T-helper 17 cell (primary cell): ENCODE measurements at places on chromosomes 4 and X. TPM values are rescaled to one million over a fixed set of nuclear protein-coding genes. Genes with fewer than 3 reads are reported as not detected.

NEIL3 gene
- total RNA-seq: 0.45 TPM

TECRL gene
- total RNA-seq: not detected

FATE1 gene
- total RNA-seq: not detected

CFAP299 gene
- total RNA-seq: not detected

DAPP1 gene
- 24.5 TPM for total RNA-seq

BDH2 gene
- total RNA-seq: 11.2 TPM

MAGEE1 gene
- total RNA-seq: 9.1 TPM

MGAT4D gene
- total RNA-seq: not detected

SPIN2B gene
- total RNA-seq: 9.9 TPM

STPG2 gene
- total RNA-seq: 0.21 TPM

CASP3 gene
- total RNA-seq: 18.5 TPM

SLC10A6 gene
- not detected for total RNA-seq

SPANXN3 gene
- not detected for total RNA-seq

NAA15 gene
- 55.2 TPM for total RNA-seq

AREG gene
- 15.0 TPM for total RNA-seq

ANXA5 gene
- 103 TPM for total RNA-seq

PARM1 gene
- 0.13 TPM for total RNA-seq

RAB41 gene
- total RNA-seq: not detected

NLGN3 gene
- 2.9 TPM for total RNA-seq

PRR32 gene
- total RNA-seq: not detected

HSFX3 gene
- not detected for total RNA-seq

NLGN4X gene
- not detected for total RNA-seq

ANK2 gene
- total RNA-seq: 0.25 TPM

TEX11 gene
- total RNA-seq: not detected

FOXR2 gene
- total RNA-seq: not detected

MAGED4B gene
- total RNA-seq: 5.4 TPM

RIBC1 gene
- 1.5 TPM for total RNA-seq

FAM133A gene
- total RNA-seq: not detected

CDKL5 gene
- total RNA-seq: 2.9 TPM

NEK1 gene
- 13.5 TPM for total RNA-seq

FAM47E gene
- not detected for total RNA-seq

CCSER1 gene
- total RNA-seq: 3.0 TPM

RHOH gene
- total RNA-seq: 459 TPM

PRRG3 gene
- not detected for total RNA-seq

SSX4B gene
- not detected for total RNA-seq

ASB12 gene
- 0.22 TPM for total RNA-seq

DCLK2 gene
- not detected for total RNA-seq

MID1 gene
- total RNA-seq: not detected

TMPRSS11B gene
- total RNA-seq: not detected

TEX13D gene
- not detected for total RNA-seq

PPP2R2C gene
- not detected for total RNA-seq

HTR2C gene
- total RNA-seq: not detected

MAP7D2 gene
- total RNA-seq: not detected

NDP gene
- not detected for total RNA-seq

IBSP gene
- not detected for total RNA-seq

GRSF1 gene
- total RNA-seq: 42.0 TPM

SRPK3 gene
- total RNA-seq: not detected
